ENCODE measurements at places on chromosomes 6 and 20.

- DNase-seq = no peak
Measured at GRCh38 chr6:28303570-28303969, 22.2 kb downstream of the PGBD1 start.

GRCh38 chr6:30651143-30651542, 4.2 kb downstream of the C6orf136 start:
- no peak for DNase-seq

- no peak for DNase-seq
Measured at GRCh38 chr20:38173237-38174156, 8.4 kb upstream of the TGM2 start.

DNA sequence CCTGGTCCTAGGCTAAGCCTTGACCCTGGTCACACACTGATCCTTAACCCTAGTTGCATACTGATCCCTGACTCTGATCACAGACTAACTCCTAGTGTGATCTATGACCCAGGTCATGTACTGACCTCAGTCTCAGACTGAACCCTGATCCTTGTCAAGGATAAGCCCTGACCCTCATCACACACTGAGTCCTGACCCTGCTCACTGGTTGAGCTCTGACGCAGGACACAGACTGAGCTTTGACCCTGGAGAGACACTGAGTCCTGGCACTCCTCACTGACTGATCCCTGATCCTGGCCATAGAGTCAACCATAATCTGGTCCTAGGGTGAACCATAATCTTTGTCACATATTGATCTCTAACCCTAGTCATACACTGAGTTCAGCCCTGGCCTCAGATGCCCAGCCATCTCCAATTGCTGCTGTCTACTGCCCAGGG, 37.9 kb downstream of the KCNB1 start:
- DNase-seq = no peak

- no peak for DNase-seq
Measured at GRCh38 chr6:157151029-157151428, 172.3 kb downstream of the TMEM242 start.

DNA sequence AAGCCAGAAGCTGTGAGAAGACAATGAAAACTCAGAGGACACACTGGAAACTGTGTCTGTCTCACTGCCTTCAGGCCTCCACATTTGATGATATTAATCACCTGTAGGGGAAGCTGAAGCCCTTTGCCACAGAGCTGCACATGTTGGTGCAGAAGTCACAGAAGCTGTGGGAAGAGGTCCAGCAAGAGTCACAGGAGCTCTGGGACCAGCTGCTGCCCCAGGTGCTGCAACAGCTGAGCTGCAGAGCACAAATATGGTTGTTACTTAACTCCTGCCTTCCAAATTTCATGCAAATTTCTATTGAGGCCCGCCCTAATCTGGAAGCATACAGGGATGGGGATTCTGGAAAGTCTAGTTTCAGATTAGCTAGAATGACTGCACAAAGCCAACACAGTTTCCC, 169.3 kb downstream of the OGFRL1 start:
- no peak for DNase-seq

DNA sequence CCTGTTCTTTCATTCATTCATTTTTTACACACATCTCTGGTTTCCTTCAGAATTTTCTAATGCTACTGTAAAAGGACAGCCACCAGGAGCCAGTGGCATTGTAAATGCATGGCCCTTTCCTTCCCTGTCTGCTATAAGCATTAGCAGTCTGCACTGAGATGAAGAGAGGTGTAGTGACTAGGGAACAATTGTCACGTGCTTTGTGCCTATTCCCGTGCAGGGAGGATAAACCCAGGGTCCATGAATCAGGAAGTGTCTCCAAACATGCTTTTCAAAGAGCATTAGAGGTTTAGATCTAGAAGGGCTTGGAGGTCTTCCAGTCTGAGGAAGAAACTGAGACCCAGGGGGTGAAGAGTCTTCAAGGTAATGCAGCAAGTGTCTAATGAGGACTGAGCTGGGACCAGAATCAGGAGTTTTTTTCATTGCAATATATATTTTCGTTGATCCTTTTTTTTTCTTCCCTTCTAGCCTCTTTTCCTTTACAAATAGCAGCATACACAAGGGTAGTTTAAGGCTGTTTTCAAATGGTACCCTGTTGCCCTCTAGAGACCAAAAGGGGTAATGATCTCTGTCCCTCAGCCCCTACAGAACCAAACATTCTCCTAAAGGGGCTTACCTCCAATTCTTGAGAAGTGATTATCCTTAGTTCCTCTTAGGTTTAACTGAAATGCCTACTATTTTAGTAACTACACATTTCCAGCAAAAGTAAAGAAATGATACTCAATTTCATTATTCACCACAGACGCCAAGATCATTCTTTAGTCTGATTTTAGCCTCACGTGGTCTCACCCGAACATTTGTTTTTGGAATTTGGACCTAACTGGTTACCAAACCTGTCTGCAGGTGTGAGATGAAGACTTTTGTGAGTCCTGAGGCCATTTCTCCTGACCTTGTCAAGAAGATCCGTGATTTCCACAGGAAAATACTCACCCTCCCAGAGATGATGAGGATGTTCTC, 6.6 kb downstream of the TRIM15 start:
- DNase-seq = no peak

- DNase-seq = no peak
Measured at GRCh38 chr6:15274692-15275387, 29.0 kb downstream of the JARID2 start.

- no peak for DNase-seq
Measured at GRCh38 chr6:150207931-150208570, 65.2 kb downstream of the PPP1R14C start.

DNA sequence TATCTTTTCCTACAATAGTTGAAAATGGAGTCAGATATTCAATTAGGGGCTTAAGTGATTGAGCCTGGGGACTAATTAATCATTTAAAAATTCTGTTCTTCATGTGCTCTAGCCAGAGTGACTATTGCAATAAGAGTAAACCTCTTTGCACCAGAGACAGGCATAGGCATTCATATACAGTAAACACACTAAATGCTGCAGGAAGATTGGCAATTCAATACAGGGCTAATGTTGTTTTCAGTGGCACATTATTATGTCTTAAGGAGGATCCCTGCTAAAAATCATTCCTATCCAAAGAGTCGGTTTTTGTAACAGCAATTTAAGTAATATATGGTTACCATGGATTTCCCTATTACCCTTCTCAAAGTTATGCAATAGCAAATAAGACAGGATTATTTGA, 1.2 kb downstream of the PDE7B start:
- no peak for DNase-seq
